ENCODE measurements at places on chromosomes 12 and 14.

GRCh38 chr14:60508363-60508706, 611 bp upstream of the SIX6 start:
- no peak for DNase-seq

DNA sequence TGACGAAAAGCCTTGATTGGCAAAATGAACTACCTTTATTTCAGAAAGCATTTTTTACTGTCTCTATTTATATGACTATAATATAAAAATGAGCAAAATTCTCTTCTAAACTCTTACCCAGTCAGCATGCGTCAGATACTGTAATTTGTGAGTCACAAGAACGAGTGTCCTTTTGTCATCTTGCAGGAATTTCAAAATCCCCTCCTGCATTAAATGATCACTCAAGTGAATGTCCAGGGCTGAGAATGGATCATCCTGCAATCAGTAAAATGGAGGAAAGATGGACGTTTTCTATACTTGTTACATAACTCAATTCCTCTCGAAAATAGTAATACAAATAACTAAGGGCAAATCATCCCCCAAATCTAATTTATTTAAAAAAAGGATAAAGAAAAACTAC, 77.7 kb upstream of the KCNJ8 start:
- DNase-seq, result no peak

DNA sequence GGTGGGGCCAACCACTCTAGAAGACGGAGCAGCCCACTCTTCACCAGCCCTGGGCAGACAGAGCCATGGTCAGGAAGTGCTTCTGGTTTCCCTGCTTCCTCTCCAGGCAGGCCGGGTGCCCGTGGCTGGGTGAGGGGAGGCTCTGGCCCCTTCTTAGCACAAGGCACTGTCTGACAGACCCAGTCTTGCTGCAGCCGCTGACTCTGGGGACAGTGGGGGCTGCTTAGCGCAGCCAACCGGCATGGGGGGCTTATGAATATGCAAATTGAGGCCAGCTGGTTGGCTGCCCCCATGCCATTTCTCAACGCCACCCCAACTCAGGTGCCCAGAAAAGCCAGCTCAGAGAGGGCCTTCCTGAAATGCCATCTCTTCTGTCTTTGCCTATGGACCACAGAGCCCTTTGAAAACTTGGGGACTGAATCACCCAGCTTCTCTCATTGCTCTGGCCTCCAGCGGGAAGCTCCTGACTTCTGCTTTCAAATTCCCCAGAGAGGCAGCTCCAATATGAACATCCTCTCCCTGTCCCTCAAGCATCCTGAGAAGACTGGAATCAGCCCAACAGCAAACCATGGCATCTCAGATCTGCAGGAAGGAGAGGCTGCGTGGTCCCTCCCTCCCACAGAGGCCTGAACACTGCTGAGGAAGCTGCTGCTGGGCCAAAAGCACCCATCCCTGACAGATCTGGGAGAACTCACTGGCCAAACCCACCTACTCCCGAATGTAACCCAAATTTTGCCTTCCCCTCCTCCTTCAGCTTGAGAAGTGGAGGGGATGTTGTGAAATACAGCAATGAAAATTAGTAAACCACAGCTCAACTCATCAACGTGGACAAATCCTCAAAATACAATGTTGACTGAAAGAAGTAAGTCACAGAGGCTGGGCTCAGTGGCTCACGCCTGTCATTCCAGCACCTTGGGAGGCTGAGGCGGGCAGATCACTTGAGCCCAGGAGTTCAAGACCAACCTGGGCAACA, at the start of gene PROX2:
PROX2 (minus strand) TSS at position 205 of the 973 bp plus-strand sequence. CDS start 12,311 bp downstream, outside the sequence.
- DNase-seq, result no peak

DNA sequence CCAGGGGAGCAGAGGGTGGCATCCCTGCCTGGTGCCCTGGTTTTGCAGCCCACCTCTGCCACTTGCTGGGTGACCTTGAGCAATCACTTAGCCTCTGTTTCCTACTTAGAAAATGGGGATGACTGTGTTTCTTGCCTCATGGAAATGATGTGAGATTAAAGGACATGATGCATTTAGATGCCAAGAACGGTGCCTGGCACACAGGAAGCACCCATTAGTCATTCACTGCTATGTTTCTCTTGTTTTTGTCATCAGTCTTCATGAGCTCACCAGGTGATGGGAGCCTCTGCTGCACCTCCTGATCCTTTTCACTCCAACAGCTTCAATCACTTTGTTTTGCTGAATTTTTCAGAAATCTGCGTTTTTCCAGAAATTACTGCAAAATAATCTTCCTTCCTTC, 23.6 kb upstream of the ATF1 start:
- DNase-seq, result no peak

DNA sequence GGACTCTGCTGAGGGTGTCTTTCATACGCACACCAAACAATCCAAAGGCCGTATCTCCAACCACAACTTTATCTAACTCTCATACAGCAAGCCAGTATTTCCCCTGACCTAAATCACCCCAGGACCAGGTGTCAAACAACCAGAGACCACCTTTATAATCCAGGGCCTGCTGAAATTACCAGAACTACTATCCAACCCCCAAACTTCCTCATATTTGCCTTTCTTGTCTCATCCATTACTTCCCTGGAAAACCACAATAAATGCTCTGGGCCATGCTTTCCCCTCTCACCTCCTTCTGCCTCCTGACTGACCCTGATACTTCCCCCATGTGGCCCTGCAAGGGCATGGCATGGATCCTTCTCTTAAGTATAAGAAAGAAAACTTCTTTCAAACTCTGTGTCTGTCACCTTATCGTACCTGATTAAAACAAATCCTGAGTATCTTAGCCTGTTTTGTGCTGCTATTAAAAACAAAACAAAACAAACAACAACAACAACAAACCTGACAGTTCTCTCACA, 44.7 kb upstream of the CRACR2A start:
- no peak for DNase-seq

- DNase-seq, result no peak
Observed at GRCh38 chr12:21697904-21698630, 40.4 kb upstream of the LDHB start.

DNA sequence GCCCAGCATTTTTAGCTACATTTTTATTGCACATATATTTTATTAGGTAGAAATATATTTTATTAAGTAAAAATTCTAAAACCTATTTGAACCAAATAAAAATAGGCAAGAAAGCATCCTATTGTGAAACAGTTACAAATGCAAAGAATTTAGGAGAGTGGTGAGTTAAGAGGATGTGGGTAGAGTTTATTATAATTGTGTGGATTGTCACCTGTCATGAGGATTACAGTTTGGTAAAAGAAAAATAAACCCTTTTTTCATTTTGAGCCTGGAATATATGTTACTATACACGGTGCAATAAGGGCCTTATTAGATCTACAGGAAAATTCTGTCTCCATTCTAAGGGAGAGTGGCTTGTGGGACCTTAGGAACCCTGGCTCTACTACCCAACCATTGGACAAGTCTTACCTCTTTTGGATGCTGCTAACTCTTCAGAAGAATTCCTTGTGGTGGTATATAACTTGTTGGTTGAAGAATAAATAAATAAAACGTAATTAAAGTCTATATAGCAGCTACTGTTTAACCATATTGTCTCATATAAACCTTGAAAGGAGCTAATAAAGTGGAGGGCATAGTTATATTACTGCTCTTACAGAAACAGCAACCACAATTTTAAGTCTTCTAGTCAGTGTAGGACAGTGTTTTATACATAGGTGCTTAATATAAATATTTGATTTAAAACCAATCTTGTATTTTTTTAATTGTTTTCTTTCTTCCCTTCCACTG, 67.8 kb downstream of the FGD4 start:
- DNase-seq, result no peak

GRCh38 chr12:2017546-2018337, 13.5 kb upstream of the DCP1B start:
- no peak for DNase-seq

GRCh38 chr12:95494888-95495287, 20.9 kb downstream of the METAP2 start:
- no peak for DNase-seq

- DNase-seq, result no peak
Observed at GRCh38 chr12:90546511-90546910, 408.5 kb downstream of the CCER1 start.

- no peak for DNase-seq
Observed at GRCh38 chr12:75172611-75173010, 37.0 kb downstream of the KCNC2 start.

DNA sequence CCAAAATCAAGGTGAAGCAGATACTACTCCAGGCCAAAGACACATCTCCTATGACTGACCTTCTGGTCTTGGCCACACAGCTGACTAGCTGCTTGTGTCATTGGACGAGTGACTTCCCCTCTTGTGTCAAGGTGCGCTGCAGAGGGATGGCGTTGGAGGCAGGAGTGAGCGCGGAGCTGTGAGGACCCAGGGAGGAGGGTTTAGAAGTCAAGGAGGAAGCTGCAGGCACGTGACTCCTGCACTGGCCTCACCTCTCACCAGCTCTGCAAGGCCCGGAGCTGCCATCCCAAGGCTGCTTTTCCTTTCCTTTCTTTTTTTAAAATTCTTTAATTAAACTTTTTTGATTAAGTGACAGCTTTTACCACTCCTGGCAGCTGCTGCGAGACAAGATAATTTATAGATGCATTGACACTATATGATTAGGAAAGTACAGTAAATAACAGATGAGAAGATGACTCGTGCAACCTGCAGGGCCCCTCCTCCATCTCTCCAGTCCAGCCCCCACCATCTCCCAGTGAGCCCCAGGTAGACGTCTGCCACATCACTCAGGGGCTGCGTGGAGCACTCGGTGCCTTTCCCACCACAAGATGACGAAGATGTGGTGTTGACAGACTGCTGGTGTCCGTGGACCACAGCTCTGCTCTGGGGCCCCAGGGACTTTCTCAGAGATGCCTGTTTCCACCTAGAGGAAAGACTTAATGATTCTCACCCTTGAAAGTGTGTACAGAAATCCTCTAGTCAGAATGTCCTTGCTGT, 350.6 kb downstream of the CACNA1C start:
- no peak for DNase-seq

- DNase-seq, result no peak
Observed at GRCh38 chr14:93912782-93913181, 14.4 kb upstream of the FAM181A start.

GRCh38 chr12:56128670-56129205, 671 bp downstream of the ESYT1 start:
- DNase-seq, result no peak

GRCh38 chr12:19847294-19848059, 408.2 kb downstream of the AEBP2 start:
- no peak for DNase-seq

- no peak for DNase-seq
Observed at GRCh38 chr14:36096090-36096489, 80.4 kb downstream of the PTCSC3 start.
